ENCODE measurements at places on chromosomes 3 and 15.

- no peak for DNase-seq
Measured at GRCh38 chr3:99817047-99817436, 620 bp upstream of the CMSS1 start.

DNA sequence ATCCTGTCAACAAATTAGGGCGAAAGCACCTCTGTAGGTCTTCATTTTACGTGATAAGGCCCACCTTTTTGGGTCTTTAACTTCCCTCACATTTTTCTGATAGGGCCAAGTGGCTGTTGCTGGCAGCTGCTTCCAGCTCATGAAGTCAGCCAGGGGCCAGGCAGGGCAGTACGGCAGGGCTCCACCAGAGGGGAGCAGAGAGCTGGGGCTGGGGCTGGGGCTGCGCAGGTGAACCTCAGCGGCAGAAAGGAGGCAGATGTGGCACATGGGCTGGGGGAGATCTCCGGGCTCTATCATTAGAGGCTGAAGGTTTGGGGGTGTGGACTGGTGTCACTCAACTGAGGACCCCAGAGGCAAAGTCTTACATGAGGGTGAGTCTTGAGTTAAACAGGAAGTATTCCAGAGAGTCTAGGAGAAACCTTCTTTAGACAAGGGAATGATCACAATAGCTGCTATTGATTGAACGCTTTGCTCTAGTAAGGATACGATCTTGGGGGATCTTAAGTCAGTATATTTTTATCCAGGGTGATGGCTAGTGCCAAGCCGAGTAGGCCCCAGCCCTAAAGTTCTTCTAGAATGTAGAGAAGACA, 62.8 kb upstream of the MEX3B start:
- DNase-seq = peak; percentile 40

GRCh38 chr3:123161167-123161566, 40.6 kb upstream of the SEC22A start:
- no peak for DNase-seq

GRCh38 chr3:145981056-145981455, 179.9 kb downstream of the PLOD2 start:
- DNase-seq = no peak

DNA sequence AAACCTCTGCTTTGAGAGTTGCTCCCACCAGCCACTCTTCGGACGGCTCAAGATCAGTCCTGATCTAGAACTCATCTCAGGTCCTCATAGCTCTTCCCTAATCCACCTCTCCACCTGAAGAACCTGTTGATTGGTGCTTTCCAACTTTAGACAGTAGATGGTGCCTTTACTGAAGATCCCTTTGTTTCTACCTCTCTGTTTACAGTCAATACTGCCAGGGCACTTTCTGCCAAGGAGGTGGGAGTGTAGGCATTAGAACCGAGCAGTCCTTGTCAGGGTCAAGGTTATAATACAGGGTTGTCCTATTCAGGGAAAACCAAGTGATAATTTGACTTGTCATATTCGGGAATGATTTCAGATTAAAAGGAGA, 1.2 kb downstream of the CGNL1 start:
- DNase-seq = no peak

GRCh38 chr3:37086918-37087317, 87.5 kb downstream of the LRRFIP2 start:
- DNase-seq = no peak

- no peak for DNase-seq
Measured at GRCh38 chr3:52428151-52429005, 16.5 kb downstream of the SEMA3G start.

- DNase-seq = no peak
Measured at GRCh38 chr3:79284781-79285180, 483.0 kb downstream of the ROBO1 start.

DNA sequence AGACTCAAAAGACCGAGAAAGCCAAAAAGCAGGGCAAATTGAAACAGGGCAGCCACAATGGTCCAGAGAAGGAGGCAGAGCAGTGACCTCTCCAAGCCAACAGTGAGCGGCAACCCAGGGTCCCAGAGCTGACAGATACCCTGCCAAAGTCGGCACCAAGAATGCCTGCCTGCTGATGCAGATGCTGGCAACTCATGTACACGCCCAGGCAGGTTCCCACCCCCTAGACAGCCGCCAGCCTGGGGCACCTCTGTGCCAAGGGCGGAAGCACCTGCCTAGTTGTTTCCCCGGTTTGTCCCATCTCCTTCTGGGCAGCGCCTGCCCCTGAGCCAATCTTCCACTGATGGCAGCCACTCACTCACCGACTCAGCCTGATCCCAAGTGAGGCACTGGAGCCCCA, 22.1 kb downstream of the KLHL25 start:
- no peak for DNase-seq

DNA sequence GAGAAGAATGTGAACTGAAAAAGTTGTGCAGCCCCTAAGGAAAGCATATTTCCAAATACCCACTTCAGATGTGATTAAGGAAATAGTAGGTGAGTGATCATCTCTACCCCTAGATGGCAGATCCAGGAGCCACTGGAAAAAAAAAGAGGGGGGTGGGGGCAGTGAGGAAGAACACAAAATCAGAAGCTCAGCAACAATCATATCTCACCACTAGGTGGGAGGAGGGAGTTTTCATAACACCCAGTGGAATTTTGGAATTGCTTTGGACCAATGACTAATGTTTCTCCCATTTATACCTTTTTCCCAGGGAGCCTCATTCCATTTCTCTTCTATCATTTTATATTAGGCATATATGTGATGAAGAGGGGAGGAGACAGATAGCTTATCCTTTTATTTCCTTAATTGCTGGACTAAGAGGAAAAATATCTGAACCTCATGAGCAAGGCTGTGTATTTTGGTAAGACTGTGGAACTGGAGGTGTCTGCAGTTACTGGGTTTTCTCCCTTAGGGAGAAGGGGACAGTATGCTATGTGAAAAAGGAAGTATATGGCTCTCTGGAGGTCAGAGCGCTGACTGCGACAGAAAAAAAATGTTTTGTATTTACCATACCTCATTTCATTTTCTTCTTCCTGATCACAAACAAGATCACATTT, 363.4 kb downstream of the GAP43 start:
- no peak for DNase-seq

GRCh38 chr3:33016846-33017405, 65.5 kb downstream of the CCR4 start:
- DNase-seq = no peak
